Stimulated activated CD8-positive, alpha-beta memory T cell treated with anti-CD3 and anti-CD28 coated beads, Interleukin-7, amount 100 ng/mL, for 1 hour (primary cell): ENCODE measurements at places on chromosomes 1 and 21.

GRCh38 chr21:16569679-16570078, 839.9 kb downstream of the USP25 start:
- no peak for DNase-seq

DNA sequence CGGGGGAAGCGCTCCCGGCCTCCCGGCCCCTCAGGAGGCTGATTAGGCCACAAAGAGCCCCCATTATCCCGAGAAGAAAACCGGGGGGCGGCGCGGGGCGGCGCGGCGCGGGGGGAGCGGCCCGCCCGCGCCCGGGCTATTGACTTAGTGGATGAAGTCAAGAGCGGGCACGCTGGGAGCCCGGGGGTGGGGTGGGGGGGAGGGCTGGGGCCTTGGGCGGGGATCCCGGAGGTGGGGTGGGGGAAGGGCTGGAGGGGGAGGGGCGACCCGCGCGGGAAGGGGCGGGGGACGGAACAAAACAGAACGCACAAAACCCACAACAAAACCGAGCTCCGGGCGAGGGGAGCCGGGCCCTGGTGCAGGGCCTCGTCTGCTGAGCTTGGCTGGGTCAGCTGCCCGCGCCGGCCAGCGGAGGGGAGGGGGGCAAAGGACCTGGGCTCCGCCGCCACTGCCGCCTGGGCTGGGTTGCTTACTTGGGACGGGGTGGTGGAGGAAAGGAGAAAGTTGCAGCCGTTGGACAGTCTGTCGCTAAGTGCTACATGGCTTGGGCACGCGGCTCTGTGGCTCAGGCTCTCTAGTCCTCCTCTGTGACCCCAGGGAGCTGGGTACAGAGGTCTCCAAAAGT, 16.3 kb downstream of the PAX7 start:
- DNase-seq: no peak

DNA sequence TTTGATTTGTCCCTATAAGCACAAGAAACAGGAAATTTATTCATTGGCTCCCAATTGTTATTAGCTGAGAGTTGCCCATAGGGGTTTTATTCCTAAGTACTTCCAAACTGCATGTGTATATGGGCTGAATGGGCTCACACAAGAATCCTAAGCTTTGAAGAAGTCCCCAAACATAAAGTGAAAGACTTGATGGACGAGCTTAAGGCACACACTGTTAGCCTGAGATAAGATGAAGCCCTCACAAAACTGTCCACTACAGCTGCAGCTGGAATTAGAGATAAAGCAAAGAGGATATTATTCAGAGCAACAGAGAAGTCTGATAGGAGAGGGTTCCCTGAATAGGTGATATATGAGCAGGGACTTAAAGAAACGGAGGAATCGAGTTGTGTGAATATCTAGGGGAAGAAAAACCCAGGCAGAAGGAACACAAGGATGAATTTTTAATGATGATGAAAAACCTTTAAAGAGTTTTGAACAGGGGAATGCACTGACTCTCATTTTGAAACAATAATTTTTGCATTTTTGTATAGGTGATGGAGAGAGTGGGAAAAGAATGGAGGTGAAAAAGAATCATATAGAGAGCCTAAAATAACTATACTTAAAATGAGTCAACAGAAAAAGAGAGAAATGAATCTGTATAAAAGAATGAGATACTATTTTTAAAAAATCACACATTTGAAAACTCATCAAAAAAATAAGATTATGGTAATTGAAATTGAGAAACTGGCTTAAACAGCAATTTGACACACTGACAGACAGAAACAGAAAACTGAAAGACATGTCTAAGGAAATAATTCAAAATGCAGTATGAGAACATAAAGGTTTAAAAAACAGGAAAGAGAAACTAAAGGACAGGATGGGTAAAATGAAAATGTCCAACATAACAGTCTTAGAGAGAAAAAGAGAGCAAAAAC, 133.6 kb upstream of the POGK start:
- no peak for DNase-seq

GRCh38 chr1:182713939-182714338, 29.6 kb upstream of the RGS8 start:
- DNase-seq: no peak

GRCh38 chr1:188462837-188463236, 1634.1 kb downstream of the PLA2G4A start:
- DNase-seq: no peak

- no peak for DNase-seq
These were observed 72.5 kb upstream of the TNFSF18 start for GRCh38 chr1:173122958-173123852.

DNA sequence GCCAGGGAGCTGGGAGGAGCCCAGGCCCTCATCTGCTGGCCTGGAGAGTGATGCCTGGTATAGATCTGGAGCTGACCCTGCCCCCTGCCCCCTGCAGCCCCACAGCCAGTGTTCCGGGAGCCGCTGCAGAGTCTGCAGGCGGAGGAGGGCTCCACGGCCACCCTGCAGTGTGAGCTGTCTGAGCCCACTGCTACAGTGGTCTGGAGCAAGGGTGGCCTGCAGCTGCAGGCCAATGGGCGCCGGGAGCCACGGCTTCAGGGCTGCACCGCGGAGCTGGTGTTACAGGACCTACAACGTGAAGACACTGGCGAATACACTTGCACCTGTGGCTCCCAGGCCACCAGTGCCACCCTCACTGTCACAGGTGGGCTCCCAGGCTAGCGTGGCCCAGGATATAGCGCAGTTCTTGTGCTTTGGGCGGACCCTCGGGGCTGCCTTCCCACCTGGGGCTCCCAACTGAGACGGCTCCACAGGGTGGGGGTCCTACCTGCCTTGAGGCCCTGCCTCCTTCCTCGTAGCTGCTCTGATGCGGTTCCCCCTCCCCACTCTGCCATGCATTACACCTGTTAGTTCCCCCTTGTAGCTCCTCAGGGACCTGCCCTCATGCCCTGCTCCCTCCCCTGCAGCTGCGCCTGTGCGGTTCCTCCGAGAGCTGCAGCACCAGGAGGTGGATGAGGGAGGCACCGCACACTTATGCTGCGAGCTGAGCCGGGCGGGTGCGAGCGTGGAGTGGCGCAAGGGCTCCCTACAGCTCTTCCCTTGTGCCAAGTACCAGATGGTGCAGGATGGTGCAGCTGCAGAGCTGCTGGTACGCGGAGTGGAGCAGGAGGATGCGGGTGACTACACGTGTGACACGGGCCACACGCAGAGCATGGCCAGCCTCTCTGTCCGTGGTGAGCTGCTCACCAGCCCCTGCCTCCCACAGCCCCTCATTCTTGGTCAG, 98.7 kb downstream of the OBSCN start:
- DNase-seq: no peak

DNA sequence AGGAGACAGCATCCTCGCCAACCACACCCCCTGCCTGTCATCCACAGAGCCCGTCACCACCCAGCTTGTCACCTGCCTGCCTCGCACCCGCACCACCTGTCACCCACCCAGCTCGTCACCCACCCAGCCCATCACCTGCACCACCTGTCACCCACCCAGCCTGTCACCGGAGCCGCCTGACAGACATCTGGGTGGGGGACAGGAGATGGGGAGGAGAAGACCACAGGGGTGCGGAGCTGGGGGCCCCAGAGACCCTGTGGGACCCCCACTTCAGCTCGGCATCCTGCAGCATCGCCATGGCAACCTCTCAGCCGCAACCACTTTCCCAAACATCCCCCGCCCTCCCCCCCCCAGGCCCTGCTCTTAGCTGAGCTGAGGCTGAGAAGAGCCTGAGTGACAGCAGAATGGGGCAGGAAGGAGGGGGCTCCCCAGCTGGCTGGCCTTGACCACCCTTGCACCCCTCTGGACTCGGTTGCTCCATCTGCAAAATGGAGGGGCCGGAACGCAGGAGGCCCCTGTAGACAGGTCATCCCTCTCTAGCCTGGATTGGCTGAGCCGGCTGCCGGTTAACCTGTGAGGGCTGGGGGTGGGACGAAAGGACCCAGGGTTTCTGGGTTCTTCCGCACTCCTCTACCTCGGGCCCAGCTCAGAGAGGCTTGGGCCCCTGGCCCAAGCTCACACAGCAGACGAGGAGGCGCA, 11.6 kb downstream of the AHDC1 start:
- no peak for DNase-seq

GRCh38 chr21:38625000-38625399, 126.7 kb upstream of the ERG start:
- no peak for DNase-seq

GRCh38 chr1:36924282-36924811, 110.0 kb downstream of the GRIK3 start:
- DNase-seq: peak; percentile 3

- DNase-seq: no peak
These were observed 11.5 kb downstream of the ABL2 start for GRCh38 chr1:179217943-179218507.

GRCh38 chr21:41199123-41199522, 31.2 kb downstream of the BACE2 start:
- no peak for DNase-seq

GRCh38 chr1:101509370-101509769, 272.6 kb downstream of the S1PR1 start:
- DNase-seq: no peak

GRCh38 chr1:178237121-178237520, 143.2 kb downstream of the RASAL2 start:
- no peak for DNase-seq

GRCh38 chr21:46157987-46158451, 2.6 kb upstream of the FTCD start:
- DNase-seq: no peak

GRCh38 chr1:90133133-90133532, 138.2 kb downstream of the ZNF326 start:
- no peak for DNase-seq

GRCh38 chr1:51423073-51423821, 92.9 kb upstream of the TTC39A start:
- DNase-seq: no peak

GRCh38 chr1:43379476-43379875, 10.1 kb downstream of the MED8 start:
- no peak for DNase-seq

- no peak for DNase-seq
These were observed 1.3 kb downstream of the NPHP4 start for GRCh38 chr1:5990913-5991312.

DNA sequence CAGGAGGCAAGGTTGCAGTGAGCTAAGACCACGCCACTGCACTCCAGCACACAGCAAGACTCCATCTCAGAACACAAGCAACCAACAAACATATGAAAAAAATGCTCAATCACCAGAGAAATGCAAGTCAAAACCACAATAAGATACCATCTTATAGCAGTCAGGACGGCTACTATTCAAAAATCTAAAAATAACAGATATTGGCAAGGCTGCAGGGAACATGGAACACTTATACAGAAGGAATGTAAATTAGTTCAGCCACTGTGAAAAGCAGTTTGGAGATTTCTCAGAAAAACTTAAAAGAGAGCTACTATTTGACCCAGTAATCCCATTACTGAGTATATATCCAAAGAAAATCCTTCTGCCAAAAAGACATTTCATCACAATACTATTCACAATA, 27.6 kb upstream of the POGK start:
- no peak for DNase-seq

DNA sequence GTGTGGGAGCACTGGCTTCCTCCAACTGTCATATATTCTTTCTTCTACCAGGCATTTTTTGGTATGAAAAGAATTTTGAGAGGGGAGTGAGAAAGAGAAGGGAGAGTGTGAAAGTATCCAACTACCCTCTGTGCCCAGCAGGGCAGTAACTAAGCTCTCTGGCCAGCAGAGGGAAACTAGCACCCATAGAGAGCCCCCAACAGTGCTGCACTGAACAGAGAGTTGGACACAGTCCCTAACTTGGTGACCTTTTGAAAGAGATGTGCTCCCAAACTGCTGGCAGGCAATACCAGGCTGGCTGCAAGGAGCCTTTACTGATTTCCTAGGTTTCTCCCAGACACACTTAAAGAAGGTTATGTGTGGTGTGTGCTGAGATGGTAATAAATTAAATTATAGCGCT, 118.8 kb upstream of the PBX1 start:
- DNase-seq: no peak

DNA sequence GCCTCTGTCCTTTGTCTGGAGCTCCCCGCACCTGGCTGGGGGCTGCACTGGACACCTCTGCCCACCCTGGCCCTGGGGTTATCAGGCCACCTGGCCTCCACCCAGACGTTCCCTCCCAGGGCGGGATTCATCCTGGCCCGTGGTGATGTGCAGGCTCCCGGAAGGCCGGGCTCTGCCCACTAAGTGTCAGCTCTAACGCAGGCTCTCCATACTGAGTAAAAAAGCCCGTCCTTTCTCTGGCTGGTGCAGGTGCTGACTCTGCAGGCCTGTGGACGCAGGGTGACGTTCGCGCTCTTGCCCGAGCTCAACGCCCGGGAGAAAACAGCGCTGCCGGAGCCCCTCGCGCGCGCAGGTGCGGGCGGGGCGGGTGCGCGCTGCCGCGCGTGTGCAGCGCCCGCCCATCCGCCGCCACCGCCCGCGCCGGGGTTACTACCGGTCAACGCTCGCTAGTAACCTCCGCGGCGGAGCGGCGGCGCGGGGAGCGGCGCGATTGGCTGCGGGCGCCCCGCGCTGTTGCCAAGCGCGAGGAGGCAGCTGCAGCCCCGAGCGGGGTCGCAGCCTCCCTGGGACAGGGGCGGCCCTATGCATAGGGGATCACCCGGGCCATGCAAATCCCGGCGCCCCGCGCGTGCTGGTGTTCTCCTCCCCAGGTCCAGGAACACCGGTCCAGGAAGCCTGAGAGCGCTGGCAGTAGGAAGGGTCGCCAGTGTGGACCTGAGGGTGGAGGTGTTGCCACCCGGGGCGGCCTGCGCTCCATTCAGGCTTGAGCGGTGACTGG, 15.7 kb downstream of the ABCG1 start:
- peak; percentile 40 for DNase-seq

- DNase-seq: no peak
These were observed 51.7 kb downstream of the COL18A1 start for GRCh38 chr21:45456584-45457160.

DNA sequence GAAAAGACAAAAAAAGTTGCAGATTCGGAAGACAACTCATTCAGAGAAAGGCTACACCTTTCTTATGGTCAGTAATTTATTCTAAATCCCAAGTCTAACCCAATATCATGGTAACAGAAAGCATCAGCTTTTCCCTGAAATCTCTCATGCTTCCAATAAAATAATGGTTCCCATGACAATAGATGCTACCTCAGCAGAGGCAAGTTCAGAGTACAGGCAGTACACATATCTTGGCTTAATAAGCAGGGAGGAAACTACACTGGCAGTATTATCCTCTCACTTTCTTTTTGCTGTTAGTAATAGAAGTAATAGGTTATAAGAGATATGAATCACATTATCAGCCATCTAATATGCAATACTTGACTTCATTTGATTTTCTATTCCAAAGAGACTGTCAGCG, 137.1 kb downstream of the DPYD start:
- DNase-seq: no peak

- no peak for DNase-seq
These were observed 31.2 kb downstream of the CHD1L start for GRCh38 chr1:147273409-147274336.

DNA sequence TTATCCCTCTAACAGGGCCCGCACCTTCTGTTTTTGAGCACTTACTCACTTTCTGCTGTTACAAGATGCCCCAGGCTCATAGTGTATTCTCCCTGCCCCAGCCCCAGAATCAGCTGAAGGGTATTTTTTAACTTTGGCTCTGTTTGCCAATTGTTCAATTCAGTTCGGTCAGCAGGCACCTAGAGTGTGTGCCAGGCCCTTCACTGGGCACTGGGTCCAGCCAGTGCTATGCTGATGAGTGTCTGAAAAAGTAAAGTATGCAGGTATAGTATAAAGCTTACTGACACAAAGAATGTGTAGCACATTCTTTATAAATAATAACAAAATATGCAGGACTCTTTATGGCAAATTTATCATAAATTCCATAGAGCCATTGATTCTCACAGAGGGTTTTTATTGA, 35.0 kb downstream of the FHAD1 start:
- DNase-seq: no peak
